ENCODE measurements at places on chromosomes 7 and 10. TPM values are rescaled to one million over a fixed set of nuclear protein-coding genes. Genes with fewer than 3 reads are reported as not detected.

LGI1 gene
- total RNA-seq: not detected

CDK5 gene
- total RNA-seq: 18.6 TPM

PBLD gene
- 1.8 TPM for total RNA-seq

ZNF511 gene
- 42.3 TPM for total RNA-seq

GRCh38 chr7:127158659-127159058 is 94.1 kb downstream of the GRM8 start:
- no peak for DNase-seq

DNA sequence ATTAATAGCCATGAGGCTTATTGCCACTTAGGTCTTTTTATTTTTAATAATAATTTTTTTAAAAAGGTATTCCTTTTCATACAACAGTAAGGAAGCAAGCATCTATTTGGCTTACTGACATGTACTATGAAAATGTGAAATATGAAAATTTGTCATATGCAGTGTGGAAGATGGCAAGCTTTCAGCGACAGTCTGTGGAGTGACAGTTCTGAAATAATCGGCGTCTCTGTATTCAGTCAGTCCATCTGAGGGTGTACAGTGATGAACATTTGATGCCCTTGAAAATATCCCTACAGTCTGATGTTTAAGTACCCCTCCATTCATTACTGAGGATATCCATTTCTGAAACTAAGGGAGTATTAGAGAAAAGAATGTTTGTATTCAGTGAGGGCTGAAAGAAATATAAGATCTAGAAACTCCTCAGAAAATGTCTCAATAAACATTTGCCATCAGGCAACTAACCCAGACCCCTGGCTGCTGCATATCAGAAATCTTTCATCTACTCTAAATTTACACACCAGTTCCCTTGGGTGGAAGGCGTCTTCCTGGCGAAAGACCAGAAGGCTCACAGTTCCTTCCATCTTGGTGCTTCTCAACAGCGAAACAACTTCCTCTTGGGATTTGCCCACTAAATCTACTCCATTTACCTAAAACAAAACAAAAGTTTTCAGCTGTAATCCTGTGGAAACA is 440.6 kb downstream of the PARD3 start:
- no peak for DNase-seq
